ENCODE measurements at places on chromosomes 7 and 10.

GRCh38 chr10:43998021-43998809 lies 349.5 kb upstream of the ZNF32 start:
- no peak for DNase-seq

DNA sequence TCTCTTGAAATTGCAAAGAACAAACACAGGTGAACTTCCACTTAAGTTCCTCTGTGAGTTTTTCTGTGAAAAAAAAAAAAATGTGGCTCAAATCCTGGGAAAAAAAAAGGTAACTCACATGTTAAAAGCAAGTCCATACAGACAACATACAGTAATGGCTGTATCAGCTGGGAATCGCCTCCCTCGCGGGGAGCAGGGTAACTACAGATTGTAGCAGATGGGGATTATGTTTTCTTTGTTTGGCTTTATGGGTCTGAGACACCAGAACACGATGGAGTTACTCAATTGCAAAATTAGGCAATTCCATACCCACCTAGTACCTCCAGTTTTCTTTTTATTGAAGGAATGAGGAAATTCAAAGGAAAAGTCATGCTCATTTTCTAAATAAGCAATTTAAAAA lies 42.3 kb downstream of the FEZF1 start:
- no peak for DNase-seq

DNA sequence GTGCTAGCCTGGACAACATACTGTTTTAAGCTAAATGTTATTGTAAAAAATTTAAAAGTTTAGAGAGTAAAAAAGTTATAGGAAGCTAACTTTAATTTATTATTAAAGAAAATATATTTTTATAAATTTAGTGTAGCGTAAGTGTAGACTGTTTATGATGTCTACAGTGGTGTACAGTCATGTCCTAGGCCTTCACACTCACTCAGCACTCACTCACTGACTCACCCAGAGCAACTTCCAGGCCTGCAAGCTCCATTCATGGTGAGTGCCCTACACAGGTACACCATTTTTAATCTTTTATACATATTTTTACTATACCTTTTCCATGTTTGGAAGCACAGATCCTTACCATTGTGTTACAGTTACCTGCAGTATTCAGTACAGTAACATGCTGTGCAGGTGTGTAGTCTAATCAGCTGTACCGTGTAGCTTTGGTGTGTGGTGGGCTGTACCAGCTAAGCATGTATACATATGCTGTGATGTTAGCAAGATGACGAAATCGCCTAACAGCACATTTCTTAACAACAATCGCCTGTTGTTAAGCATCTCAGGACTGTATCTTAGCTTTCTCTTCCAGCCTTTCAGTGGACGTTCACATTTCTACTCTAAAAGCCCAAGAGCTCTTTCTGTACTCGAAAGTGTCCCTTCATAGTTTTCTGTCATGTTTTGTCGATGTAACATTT lies 12.5 kb downstream of the RNF32 start:
- DNase-seq = no peak

DNA sequence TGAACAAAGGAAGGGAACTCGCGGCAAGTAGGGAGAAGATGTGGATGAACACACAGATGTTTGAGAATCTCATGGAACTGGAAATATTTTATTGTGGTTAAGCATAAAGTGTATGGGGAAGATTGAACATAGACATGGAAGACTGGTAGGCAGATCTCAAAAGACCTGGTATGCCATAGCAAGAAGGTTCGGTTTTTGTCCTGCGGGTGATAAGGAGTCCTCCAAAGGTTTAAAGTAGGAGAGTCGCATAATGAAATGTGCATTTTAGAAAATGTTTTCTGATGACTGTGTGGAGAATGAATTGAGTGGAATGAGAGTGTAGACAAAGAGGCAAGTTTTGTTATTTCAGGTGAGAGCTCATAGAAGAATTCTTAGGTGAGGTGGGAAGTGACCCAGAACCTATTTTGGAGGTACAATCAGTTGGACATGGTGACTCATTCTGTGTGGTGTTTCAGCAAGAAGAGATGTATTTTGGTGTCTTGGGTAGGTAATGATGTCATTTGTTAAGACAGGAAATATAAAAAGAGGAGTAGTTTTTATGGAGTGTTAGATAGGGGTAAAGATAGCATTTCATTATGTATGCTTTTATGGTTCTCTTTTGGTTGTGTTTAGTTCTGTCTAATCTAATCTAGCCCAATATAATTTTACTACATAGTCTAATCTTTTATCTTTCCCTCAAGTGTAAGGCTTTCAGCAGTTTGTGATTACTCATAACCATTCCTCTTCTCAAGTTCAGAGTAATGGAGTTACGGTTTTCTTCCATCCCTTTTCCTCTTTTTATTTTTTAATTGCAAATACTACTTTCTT lies 239.2 kb downstream of the EXOC4 start:
- DNase-seq = no peak

GRCh38 chr10:131453721-131454634 lies 142.5 kb upstream of the TCERG1L start:
- peak; percentile 67 for DNase-seq

- DNase-seq = peak; percentile 75
Measured at GRCh38 chr7:2248984-2249694, 7.1 kb downstream of the NUDT1 start.

GRCh38 chr10:131580674-131581073 lies 269.2 kb upstream of the TCERG1L start:
- no peak for DNase-seq

GRCh38 chr7:112596260-112596659 lies 115.5 kb downstream of the LSMEM1 start:
- DNase-seq = no peak

DNA sequence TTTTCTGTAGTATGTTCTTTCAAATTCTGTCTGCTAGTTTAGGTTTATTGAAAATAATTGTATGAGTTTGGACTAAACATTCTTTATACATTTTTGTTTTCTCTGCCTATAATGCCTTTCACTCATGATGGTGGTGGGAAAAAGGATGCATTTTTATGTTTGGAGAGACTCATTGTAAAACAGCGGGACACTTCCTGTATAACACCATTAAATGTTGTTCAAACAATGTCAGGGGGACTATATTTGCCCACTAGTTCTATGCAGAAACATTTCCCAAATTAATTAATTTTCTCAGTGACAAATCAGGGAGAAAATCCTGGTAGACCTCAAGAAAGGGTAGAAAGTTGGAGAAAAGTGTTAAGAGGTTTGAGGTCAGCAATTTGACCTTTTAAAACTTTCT lies 207.7 kb downstream of the MALRD1 start:
- DNase-seq = no peak

- peak; percentile 6 for DNase-seq
Measured at GRCh38 chr10:123236126-123236525, 81.9 kb downstream of the BUB3 start.

- no peak for DNase-seq
Measured at GRCh38 chr7:102068846-102069245, 217.8 kb upstream of the SH2B2 start.
